Caco-2 (cell line): ENCODE measurements at places on chromosomes 13 and 19. TPM values are rescaled to one million over a fixed set of nuclear protein-coding genes. Genes with fewer than 3 reads are reported as not detected.

Gene KCNC3
- 20.6 and 24.6 TPM in 2 replicates for total RNA-seq

Gene FAM216B
- total RNA-seq, result not detected in 2 replicates

Gene RNF113B
- not detected in 2 replicates for total RNA-seq

DNA sequence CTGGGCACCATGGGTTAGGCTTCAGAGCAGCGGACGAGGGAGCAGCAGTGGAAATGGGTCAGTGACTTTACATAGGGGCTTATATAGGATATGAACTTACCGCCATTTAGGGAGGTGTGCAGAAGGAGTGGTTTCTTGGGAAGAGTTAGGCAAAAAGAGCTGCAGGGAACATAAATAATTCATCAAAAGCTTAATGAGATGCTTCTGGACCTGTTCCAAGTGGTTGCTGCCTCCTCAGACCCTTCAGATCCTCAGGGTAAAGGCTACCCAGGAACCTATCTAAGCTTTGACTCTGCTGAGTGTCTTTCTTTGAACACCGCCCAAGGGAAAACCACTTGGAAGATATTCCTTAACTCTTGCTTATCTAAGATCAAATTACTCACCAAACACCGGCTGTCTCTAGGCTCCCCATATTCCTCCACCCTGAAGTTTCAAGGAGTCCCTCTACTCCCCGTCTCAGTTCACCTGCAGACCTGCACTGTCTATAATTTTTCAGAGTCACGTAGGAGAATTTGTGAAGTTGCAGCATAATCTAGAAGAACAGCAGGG is at the start of gene IGFL4:
Gene IGFL4, minus strand, starts transcription at position 51 of the 549 bp plus-strand sequence. Its CDS starts 40 bp downstream, at position 11.
- peak; percentile 80 for DNase-seq

- no peak for DNase-seq
Measured at GRCh38 chr13:92513672-92514071, 712.9 kb upstream of the GPC6 start.

- no peak for DNase-seq
Measured at GRCh38 chr13:109790086-109790485, 3.7 kb upstream of the IRS2 start.

DNA sequence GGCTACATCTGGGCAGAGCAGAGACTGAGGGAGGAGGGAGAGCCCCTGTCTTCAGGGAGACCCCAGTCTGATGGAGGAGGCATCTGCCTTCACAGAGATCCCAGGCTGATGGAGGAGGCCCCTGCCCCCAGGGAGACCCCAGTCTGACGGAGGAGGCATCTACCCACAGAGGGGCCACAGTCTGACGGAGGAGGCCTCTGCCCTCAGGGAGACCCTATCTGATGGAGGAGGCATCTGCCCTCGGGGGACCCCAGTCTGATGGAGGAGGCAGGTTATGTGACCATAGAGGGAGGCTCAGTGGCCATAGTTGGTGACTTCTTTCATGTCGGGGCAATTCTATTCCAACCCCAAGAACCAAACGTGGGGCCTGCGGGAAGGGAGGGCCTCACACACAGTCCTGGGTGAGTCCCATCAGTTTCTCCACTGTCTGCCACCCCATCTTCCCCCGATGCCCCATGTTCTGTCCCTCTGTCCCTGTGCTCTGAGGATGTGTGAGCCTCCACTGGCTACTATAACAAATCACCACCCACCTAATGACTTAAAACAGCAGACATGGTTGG is 14.3 kb downstream of the MISP start:
- no peak for DNase-seq

GRCh38 chr19:42132030-42132628 is at the start of gene POU2F2:
Gene POU2F2 (minus strand): TSS chr19:42132446. CDS start chr19:42132411, 35 bp downstream.
- DNase-seq, result no peak

DNA sequence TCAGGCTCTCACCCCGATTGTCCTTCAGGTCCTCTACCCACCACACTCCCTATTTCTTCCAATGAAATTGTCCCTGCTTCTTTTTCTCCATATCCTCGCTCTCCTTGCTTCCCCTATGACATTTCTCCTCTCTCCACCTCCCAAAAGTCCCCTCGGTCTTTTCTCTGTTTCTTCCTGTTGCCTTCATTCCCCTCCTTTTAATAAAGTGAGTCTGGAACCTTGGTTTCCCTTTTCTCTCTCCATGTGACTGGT is 676 bp upstream of the ZNF574 start:
- DNase-seq, result no peak

- DNase-seq, result peak; percentile 21
Measured at GRCh38 chr19:15448778-15449619, 757 bp downstream of the WIZ start.
